Foreskin keratinocyte (primary cell): ENCODE measurements at places on chromosomes 7 and 10. TPM values are rescaled to one million over a fixed set of nuclear protein-coding genes. Genes with fewer than 3 reads are reported as not detected.

- no peak for DNase-seq
Observed at GRCh38 chr7:25567430-25567829, 339.1 kb upstream of the NPVF start.

- DNase-seq = no peak
Observed at GRCh38 chr10:12884851-12885250, 116.7 kb downstream of the CCDC3 start.

DNA sequence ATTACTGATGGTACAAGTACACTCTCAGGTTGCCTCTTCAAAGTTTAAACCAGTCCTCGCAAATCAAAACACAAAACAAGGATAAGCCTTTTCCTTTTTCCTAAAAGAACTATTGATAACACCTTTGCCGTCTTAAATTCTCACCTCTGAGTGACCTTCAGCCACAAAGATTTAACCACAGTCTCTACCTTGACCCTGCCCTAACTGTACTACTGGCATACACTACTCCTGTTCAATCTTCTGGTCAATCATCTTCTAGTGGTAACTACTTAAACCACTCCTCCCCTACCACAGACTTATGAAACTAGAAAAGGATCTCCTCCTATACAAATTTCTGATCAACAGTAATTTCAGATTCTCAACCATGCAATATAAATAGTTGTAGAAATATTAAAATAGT is 15.1 kb downstream of the UPF2 start:
- DNase-seq = no peak

DNA sequence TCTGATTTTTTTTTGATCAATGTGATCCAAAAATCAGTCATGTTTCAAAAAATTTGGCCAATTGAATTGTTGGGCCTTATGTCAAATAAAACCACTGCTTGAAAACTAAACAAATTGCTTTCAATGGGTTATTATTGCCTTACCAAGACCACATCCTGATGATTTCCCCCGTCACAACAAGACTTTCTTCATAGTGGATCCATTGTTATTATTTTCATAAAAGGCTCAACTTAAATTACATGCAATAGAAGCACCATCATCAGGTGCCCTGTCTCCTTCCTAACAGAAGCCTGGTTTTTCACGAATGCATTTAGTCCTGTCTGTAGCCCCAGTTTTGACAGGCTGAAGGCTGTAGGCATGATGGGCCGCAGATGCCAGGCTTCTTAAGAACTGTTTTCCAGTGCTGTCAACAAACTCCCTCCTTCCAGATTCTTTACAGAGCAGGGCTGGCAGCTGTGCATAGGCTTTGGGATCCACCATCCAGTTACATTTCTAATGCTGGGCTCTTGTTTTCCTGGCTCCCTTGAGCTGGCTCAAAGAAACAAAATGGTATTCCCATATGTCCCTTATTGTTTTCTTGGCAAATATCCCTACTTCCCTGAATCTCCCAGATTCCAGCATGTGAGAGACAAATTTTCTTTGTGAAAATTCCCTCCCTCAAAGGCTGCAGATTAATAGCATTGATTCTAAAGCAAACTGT is 302.0 kb downstream of the TWIST1 start:
- no peak for DNase-seq

DNA sequence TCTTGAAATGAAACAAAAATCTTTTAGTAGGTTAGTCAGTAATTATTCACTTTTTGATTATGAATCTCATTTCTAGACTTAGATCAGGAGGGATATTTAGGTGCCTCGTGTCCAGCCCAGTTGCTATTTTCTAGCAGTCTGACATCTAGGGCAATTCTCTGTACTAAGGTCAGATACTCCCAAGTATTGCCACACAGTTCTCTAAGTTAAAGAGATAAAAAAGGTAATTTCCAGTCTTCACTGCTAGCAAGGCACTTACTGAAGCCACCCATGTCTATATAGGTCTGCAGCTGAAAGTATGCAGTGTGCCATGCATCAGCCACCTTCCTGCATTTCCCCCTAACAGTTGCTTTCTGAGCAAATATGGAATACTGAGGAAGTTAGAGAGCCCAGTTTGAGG is 83.4 kb downstream of the PON1 start:
- DNase-seq = no peak

- peak; percentile 64 for DNase-seq
Observed at GRCh38 chr7:100407285-100408180, 21.0 kb downstream of the ZCWPW1 start.

- peak; percentile 90 for DNase-seq
Observed at GRCh38 chr7:149558149-149558861, 60.7 kb upstream of the ZNF746 start.

DNA sequence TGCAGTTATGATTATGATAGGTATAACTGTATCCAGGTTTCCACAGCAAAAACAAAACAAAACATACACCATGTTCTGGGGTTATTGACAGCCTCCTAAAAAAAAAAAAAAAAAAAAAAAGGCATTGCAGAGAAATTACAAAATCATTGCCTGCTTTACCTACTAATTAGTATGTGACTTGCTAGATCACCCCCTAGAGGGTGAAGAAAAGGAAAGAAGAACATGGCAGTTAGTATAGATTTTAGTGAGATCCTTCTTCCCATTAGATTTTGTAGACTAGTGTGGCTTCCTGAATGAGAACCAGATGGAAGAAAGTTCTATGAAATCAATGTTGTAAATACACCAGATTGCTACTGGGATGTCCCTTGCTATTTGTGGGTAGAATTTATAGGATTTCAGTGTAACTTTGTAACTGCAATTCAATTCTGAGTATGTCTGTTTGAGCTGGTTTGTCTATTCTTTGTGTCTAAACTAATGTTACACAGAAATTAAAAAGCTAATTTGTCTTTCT is 24.0 kb upstream of the AGBL3 start:
- DNase-seq = no peak

The NEUROD6 gene
- not detected in 2 replicates for total RNA-seq

The UBE3C gene
- total RNA-seq = 94.4 and 100 TPM in 2 replicates

The R3HCC1L gene
- total RNA-seq = 12.6 and 13.9 TPM in 2 replicates

The STAG3 gene
- total RNA-seq = 0.32 and 0.34 TPM in 2 replicates

The GBX1 gene
- total RNA-seq = not detected in 2 replicates

The PON1 gene
- total RNA-seq = not detected in 2 replicates

The SLC29A3 gene
- 0.71 and 0.74 TPM in 2 replicates for total RNA-seq

The AKR1B1 gene
- 82.0 and 89.5 TPM in 2 replicates for total RNA-seq

The PSD gene
- total RNA-seq = 0.14 and 0.24 TPM in 2 replicates
